ENCODE measurements at places on chromosomes 2 and 18.

DNA sequence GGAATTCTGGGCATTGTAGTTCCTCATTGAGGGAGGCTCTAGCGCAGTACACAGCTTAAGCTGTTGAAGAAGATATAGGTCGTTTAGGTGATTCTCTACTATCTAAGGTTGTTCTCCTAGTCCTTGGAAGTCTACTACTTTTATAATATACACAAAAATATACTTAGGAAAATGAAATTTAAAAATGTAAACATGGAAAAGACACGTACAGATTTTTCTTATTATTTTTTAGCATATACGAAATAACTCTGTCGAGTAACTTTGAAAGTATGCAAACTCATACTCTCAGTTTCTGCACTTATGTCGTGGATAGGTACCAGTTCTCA lies 272 bp upstream of the FASTKD1 start:
- no peak for DNase-seq

DNA sequence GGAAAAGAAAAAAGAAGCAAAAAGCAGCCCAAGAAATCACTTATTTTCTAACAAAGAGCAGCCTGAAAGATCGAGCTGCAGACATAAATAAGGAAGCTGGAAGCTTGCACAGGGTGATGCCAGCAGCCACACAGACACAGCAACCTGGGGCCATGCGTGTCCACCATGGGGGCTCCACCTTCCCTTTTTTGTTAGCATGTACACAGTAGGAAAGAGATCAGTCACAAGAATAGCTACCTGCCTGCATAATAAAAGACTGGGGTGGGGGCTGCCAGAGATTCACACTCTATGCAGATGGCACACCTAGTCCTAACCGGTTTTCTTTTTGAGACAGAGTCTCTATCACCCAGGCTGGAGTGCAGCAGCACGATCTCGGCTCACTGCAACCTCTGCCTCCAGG lies 2.9 kb upstream of the CNOT11 start:
- DNase-seq: no peak

GRCh38 chr2:191441496-191442214 lies 196.5 kb downstream of the MYO1B start:
- no peak for DNase-seq

- DNase-seq: no peak
Measured at GRCh38 chr18:31661965-31662364, 22.4 kb downstream of the B4GALT6 start.

DNA sequence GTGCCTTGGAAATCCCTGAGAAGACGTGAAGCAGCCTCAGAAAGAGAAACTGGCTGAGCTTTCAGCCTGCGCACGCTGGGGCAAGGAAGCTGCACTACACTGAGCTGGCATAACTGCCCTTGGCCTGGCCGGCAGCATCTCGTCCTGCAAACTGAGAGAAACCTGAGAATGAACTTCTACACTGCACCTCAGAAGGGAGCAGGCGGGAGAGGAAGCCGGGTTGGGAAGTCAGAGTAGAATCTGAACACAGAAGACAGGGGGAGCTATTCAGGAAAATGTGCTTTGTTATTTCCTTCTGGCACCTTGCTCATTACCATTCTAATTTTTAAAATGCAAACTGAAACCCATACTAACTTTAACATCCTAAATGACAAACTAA lies 70.9 kb downstream of the ZEB2 start:
- no peak for DNase-seq

- DNase-seq: no peak
Measured at GRCh38 chr2:424306-425171, 136.6 kb upstream of the ALKAL2 start.

- DNase-seq: no peak
Measured at GRCh38 chr18:43596105-43596712, 318.9 kb upstream of the SYT4 start.

DNA sequence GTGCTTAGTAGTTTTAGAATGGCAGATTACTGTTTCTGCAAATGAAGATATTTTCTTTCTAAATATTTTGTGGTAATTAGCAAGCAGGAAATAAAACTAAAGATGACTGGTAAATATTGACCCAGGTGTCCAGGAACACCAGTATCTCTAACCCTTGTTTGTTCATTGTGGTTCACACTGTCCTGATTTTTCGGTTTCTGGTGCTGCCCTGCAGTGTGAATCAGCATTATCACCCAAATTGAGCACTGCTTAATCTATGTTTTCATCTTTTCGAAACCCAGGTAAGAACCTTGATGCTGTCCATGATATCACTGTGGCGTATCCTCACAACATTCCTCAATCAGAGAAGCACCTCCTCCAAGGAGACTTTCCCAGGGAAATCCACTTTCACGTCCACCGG lies 167.4 kb downstream of the CAPN13 start:
- DNase-seq: no peak

GRCh38 chr2:234191819-234192407 lies 141.4 kb downstream of the SPP2 start:
- DNase-seq: no peak

DNA sequence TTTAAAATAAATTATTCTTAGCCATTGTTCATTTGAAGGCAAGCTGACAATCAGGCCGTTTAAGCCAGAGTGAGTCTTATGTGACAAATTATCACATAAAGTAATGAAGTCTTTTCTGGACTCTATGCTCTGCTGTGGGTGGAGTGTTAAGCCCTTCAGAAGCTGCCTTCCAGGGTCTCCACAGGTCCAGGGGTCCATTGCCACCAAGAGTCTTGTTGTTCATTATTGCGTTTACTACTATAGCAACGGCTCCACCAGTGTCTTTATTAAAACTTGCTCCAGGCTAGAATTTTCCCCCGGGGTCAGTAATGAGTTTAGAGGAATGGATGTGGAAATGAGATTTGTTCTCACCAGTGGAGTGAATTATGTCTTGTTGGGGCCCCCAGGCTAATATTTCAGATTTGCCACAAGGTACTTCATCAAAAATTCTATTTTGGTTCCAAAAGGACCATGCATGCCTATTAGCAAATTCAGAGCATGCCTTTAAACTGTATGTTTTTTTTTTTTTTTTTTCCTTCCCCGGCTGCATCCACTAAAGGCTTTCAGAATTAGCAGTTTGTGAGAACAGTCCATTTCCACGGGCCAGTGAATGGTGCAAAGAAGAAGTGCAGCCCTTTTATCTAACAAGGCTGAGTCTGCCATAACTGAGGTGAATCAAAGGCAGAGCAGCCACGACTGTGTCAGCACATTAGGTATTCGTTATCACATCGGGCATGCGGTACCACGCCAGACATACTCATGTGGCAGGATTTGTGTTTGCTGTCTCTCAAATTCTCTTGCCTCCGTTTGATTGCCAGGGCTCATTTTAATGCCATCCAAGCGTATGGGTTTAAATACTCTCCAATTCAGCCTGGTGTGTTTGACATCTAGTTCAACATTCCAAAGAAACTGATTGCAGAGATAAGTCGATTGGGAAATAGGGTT lies 26.2 kb upstream of the LRRTM1 start:
- no peak for DNase-seq

GRCh38 chr2:133484106-133484505 lies 84.2 kb downstream of the NCKAP5 start:
- no peak for DNase-seq

DNA sequence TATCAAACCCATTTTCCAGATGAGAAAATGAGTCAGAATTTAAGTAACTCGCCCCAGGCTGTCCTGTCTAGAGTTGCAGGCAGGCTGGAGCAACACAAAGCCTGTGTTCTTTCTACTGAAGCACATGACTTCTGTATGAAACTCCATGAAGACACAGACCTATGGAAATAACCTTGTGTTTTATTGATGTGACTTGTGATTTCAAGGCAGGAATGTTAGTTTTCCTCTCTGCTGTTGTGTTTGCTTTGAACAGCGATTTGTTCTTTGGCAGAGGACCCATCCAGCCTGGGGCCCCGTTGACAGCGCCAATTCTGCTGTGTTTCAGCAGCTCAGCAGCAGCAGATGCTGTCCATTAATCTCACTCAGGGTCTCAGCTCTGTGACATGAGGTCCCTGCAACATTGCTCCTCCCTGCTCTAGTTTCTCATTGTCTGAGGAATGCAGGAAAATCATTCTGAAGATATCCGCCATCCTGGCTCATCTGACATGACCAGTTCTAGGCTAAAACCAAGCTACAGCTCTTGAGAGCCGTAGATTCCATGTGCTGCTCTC lies 344.3 kb upstream of the RAB12 start:
- DNase-seq: no peak

DNA sequence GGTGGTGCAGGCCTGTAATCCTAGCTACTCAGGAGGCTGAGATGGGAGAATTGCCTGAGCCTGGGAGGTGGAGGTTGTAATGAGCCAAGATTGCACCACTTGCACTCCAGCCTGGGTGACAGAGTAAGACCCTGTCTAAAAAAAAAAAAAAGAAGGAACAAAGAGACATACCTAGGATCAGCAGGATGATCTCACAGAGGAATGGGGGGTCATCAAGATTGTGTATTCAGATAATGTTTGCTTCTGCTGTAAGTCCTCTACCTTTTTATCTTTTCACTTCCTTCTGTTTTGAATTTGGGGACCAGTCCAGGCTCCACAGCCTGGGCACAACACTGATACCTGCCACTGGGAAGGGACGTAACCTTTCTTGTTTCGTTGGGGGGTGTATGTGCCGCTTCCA lies 53.2 kb downstream of the MAP4K4 start:
- no peak for DNase-seq

DNA sequence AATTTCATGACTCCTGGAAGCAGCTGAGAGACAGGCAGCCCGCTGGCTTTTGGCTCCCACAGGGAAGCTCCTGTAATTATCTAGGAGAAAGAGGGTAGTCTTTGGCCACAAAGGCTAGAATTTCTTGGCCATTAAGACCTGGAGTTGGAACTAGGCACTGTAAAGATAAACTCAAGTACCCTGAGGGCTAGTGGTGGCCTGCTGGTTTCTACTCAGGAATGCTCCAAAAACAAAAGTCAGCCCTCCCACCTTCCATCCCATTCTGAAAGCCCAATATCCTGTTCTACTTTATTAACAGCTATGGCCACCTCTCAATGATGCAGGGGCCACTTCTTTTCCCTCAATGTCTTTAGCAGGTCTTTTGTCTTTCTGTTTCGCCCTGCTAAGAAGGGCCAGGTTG lies 34.0 kb upstream of the CYP26B1 start:
- no peak for DNase-seq

GRCh38 chr18:26097563-26097962 lies 7.2 kb upstream of the SS18 start:
- no peak for DNase-seq

DNA sequence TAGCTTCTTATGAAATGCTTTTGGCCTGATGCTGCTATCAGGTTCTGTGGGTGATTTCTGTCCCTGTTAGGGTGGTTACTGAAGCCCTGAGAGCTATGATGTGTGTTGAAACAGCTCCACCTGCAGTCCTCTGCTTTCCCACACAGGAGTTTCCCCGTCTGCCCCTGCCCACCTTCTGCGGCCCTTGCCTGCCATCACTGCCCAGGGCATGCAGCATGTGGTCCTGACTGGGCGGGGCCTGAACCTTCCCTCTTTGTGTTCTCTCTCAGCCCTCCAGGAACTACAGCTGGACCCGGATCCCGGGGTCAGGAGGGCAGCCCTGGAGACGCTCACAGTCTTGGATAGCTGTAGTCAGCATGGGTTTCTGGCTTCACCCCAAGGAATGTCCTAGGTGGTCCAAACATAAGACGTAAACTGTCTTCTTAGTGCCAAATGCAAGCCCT lies 21.4 kb downstream of the HJURP start:
- no peak for DNase-seq

- no peak for DNase-seq
Measured at GRCh38 chr2:48144777-48145176, 238.5 kb upstream of the FBXO11 start.

DNA sequence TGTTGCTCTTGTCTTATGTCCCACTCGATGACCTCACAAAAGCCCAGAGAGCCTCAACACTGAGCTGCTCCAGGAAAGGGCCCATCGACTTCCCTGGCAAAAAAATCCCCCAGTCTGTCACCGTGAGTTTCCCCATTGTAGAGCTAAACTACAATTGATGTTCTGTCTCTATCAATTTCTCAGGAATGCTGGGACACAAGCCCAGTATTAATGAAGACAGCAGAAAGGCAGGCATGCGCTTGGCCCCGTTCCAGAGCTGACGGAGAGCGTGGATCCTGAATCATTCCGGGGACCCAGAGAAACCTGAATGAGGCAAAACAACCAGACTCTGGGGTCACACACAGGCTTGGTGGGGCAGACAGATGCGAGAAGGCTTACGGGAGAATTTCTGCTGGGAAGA lies 146.9 kb downstream of the TTC32 start:
- DNase-seq: no peak

DNA sequence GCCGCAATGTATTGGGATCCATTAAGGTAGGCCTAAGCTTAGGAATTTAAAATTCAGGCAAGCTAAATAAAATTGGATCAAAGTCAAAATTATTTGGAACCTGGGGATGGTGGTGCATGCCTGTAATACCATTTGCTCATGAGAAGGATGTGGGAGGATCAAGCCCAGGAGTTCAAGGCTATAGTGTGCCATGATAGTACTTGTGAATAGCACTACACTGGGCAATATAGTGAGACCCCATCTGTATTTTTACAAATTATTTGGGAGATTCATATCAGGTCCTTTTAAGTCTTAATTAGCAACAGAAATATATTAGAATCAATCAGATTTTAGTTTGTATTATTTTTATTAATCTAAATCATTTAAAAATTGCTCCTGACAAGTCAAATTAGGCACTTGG lies 39.8 kb upstream of the TLK1 start:
- DNase-seq: no peak

DNA sequence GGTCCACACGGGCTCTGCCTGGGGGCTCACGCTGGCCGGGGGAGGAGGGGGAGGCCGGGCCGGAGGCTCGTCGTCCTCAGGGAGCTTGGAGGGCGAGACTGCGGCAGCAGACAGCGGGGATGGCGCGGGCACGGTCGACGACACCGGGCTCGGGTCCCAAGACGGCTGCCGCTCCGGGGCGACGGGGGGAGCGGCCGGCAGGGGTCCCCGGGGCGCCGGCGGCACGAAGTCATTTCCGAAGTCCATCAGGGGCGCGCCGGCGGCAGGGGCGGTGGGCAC lies 491 bp downstream of the RTN4 start:
- no peak for DNase-seq

DNA sequence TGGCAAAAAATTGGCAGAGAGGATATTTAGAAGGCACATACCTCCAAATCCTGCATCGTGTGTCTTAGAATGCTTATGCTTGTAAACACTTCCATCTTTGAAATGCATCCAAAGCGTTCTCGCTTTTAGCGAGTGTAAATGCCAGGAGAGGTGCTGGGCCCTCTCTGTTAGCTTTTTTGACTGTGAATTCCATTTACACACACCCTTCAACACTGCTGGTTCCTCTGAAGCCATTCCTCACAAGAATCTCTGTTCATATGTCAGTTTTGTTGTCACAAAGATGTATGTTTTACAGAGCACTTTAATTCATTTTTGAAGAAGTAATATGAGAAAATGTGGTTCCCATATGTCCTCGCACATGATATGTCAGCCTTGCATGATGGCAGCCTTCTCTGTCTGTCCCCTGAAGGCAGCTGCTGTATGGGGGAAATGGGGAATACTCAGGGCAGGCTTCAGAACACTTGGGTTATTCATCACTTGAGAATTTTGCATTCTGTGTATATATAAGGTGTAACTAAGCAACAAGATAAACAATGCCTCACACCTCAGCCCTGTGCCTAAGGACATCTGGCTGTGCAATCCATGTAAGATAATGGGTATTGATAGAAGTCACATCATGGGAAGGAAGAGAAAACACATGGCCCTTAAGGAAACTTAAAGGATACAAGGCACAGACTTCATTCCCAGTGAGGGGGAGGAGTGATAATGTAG lies 52.3 kb downstream of the RAB27B start:
- DNase-seq: no peak

- DNase-seq: no peak
Measured at GRCh38 chr2:40448476-40449079, 3.3 kb downstream of the SLC8A1 start.

- no peak for DNase-seq
Measured at GRCh38 chr2:201701646-201702045, 3.2 kb upstream of the MPP4 start.
